ELF-1 (cell line): ENCODE measurements at places on chromosomes 13 and 19.

DNA sequence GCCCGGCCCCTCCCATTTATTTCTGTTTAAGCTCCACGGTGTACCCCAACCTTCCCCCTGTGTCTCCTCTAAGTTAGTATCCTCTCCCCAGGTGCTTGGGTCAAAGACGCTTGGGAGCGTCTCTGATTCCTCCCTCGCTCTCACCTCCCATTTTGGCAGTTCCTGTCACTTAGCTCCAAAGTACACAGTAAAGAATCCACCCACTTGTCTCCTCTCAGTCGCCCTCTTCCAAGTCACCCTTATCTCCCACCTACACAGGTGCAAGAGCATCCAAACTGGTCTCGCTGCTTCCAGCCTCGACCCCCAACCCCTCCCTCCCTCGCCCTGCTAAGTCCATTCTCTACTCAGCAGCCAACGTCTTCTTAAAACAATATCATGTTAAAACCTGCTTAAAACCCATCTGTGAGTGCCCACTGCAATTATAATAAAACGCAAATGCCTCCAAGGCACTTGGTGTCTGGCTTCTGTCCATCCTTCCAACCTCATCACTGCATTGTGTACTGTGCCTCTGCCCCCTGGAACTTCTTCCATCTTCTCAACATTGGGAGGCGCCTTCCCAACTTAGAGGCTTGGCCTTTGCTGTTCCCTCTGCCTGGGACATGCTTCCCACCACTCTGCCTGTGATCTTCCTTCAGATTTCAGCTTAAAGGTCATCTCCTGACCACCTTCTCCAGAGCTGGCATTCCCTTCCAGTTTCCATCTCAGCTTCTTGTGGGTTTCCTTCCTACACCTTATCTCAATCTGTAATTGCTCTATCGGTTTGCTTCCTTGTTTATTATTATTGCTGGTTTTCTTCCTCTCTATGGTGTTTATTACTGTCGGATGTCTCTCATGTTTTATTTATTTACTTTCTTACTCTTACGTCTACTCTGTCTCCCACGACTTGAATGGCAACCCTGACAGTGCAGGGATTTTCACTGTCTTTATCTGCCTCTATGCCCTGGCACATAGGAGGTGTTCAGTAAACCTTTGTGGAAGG is 9.5 kb upstream of the KLK14 start:
- DNase-seq, result no peak

GRCh38 chr19:44684892-44685863 is 13.8 kb upstream of the CEACAM16 start:
- peak; percentile 83 for DNase-seq

GRCh38 chr13:84940167-84940566 is 859.1 kb downstream of the SLITRK6 start:
- no peak for DNase-seq

- no peak for DNase-seq
Measured at GRCh38 chr13:31908696-31909411, 122.7 kb upstream of the FRY start.

DNA sequence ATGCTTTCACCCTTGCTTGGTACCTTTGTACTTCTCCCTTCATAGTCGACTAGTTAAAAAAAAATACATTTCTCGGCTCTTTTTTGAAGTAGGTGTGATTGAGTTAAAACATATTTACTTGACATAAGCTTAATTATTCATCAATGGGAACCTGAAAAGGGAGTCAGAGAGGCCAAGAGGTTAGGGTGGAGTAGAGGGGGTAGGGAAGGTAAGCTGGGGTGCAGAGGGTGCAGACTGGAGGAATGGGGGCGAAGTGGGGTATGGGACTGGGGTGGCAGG is 701 bp upstream of the HIF3A start:
- no peak for DNase-seq

- no peak for DNase-seq
Measured at GRCh38 chr13:111876506-111876905, 190.4 kb upstream of the SOX1 start.

GRCh38 chr13:21458451-21458812 is 671 bp downstream of the ZDHHC20 start:
- DNase-seq, result peak; percentile 81

GRCh38 chr13:44818428-44818827 is 170.8 kb downstream of the NUFIP1 start:
- DNase-seq, result peak; percentile 69

GRCh38 chr13:81442904-81443303 is 1102.0 kb upstream of the SPRY2 start:
- no peak for DNase-seq

GRCh38 chr13:25847145-25847544 is 204.7 kb downstream of the SHISA2 start:
- DNase-seq, result no peak

- DNase-seq, result no peak
Measured at GRCh38 chr13:47109028-47109427, 212.2 kb upstream of the HTR2A start.

- no peak for DNase-seq
Measured at GRCh38 chr13:98350746-98351330, 173.8 kb upstream of the RNF113B start.

DNA sequence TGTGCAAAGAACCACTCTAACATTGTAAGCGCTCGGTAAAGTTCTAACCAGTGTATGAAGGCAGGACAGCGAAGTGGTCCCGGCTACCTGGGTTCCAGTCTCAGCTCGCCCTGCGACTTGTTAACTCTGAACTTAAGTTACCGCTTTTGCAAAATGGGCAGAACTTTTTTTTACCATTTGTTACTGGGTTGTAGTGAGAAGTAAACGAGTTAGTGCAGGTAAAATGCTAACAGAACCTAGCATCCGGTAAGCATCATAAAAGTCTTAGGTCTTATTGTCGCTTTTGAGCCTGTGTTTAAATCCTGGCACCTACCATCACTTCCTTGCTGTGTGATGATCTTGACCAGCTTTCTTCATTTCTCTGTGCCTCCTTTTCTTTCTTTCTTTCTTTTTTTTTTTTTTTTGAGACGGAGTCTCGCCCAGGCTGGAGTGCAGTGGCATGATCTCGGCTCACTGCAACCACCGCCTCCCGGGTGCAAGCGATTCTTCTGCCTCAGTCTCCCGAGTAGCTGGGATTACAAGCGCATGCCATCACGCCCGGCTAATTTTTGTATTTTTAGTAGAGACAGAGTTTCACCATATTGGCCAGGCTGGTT is 734 bp upstream of the TRMT1 start:
- no peak for DNase-seq

DNA sequence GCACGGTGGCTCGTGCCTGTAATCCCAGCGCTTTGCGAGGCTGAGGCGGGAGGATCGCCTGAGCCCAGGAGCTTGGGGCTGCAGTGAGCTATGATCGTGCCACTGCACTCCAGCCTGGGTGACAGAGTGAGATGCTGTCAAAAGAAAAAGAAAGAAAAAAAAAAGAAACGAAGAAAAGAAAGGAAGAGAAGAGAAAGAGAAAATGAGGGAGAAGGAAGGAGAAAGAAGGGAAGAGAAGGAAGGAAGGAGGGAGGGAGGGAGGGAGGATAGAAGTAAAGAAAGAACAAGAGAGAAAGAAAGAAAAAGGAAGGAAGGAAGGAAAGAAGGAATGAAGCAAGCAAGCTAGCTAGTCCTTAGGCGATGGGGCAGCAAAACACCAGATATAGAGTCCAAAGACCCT is 14.1 kb downstream of the PTPRS start:
- no peak for DNase-seq

DNA sequence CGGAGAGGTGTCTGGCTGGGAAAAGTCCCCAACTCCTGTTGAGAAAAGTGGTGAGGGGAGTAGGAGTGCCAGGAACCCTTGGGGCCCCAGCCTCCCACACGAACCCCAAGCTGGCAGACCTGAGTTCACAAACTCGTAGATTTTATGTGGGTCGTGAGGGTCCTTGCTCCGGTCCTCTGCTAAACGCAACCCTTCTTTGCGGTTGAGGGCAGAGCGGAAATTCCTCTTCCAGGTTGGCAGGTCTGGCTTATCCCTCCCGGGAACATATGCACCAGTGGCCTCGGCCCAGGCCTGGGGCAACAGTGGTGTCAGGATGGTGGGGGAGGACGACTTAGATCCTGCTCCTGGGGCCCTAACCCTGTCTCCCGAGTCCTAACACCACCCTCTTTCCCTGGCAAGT is 2.4 kb downstream of the IRF3 start:
- no peak for DNase-seq

- peak; percentile 59 for DNase-seq
Measured at GRCh38 chr19:34145741-34146202, 26.5 kb upstream of the LSM14A start.

- DNase-seq, result peak; percentile 93
Measured at GRCh38 chr19:47391510-47392223, 27.7 kb downstream of the MEIS3 start.

DNA sequence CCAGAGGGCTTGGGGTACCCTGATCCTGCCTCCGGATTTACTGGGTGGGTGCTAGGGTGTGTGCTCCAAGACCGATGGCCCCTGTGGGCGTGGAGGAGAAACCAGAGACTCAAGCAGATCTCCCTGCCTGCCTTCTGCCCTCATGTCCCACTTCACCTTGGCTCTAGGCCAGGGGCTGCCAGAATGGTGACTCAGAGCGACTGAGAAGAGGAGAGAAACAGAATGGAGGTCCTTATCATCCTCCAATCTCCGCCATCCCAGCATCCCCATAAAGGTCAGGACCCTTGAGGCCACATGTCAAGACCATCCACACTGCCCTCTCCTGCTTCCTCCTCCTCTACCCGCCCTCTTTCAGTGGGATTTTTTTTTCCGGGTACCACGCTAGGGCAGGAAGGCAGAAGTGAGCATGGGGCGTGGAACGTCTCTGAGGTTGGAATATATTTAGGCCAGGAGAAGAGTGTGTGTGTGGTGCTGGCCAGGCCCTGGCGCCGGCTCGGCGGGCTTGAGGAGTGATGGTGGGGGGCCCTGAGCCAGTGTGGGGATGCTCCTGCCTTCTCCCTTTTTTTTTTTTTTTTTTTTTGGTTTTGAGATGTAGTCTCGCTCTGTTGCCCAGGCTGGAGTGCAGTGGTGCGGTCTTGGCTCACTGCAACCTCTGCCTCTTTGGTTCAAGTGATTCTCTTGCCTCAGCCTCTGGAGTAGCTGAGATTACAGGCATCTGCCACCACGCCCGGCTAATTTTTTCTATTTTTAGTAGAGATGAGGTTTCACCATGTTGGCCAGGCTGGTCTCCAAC is 22.3 kb downstream of the IER2 start:
- DNase-seq, result no peak
